Amygdala (tissue), 56 donors: ENCODE measurements at places on chromosomes 7 and 10.

- DNase-seq: no peak
These were observed 350.1 kb downstream of the ETV1 start for GRCh38 chr7:13639396-13639795.

- no peak for DNase-seq
These were observed 40.1 kb upstream of the RET start for GRCh38 chr10:43036481-43037428.

DNA sequence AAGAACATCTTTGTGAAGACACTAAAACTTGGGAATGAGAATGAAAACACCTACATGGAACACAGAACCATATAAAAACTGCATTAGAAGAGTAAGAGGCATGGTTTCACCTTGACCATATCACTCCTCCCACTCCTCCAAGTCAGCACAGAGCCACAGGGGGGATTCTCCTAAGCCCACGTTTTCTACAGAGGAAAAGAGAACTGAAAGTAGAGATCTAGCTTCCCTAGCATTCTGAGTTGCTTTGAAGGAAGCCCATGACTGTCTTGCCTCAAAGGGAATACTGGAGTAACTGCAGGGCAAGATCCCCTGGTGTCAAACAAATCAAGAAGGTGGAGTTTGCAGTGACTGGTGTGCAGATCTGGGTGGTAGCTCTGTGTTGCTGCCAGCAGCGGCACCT is 43.9 kb downstream of the HBP1 start:
- DNase-seq: no peak

GRCh38 chr7:33669251-33669670 is 236.1 kb upstream of the BMPER start:
- no peak for DNase-seq

DNA sequence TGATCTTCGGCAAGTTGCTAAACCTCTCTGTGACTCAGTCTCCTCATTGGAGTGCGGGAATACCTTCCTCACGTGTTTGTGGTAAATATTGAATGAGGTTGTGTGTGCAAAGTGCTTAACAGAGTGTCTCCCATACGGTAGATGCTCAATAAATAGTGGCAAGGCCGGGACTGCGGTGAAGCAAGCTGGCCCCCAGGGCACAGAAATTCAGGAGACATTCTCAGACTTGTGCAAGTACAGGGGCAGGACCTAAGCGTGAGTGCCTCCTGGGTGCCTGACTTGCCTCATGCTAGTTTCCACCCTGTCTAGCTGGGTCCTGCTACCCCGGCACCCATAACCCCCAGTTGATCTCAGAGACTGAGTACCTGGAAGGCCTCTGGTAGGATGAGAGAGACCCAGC is 97.8 kb downstream of the CDH23 start:
- no peak for DNase-seq

GRCh38 chr10:69629897-69630650 is at the start of gene FAM241B:
TSS of gene FAM241B (plus strand) at chr10:69630247. CDS start at chr10:69631744, 1,497 bp downstream.
- peak; percentile 43 for DNase-seq

GRCh38 chr7:91852263-91852741 is 28.2 kb downstream of the MTERF1 start:
- no peak for DNase-seq

GRCh38 chr7:151506901-151507382 is 12.8 kb downstream of the RHEB start:
- DNase-seq: no peak

GRCh38 chr10:11430421-11431215 is 180.8 kb downstream of the USP6NL start:
- DNase-seq: no peak

DNA sequence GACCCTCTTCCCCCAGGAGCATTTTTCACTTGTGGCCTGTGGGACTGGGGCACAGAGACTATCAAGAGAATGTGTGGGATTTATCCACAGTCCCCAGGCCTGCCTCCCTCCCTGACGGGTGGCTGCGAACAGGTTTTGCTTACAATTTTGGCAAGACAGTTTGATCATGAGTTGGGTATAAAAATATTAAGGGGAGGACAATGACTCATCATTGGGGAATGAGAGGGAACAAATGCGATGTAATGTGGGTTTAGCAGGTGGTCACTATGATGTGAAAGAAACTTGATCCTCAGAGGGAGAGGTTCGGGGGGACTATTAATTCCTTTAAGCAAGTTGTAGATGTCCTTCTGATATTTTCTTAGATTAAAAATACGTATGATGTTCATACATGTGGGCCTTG is 52.2 kb downstream of the EMX2 start:
- DNase-seq: no peak

DNA sequence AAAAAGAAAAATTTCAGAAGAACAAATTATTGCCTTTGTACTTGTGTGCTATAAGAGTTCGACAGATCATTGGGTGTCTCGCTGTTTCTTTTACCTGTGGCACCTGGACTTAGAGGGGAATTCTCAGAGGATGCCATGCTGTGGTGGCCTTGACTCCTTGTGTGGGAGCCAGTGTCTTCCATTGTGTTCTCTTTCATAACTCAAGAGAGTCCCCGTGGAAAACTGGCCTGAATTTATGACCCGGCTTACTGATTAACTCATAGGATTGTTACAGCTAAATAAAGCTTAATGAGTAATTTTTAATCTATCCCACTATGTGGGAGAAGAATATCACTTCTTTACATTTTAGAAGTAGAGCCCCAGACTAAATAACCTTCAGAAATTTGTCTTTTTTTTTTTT is 54.5 kb downstream of the UBE3C start:
- DNase-seq: no peak

DNA sequence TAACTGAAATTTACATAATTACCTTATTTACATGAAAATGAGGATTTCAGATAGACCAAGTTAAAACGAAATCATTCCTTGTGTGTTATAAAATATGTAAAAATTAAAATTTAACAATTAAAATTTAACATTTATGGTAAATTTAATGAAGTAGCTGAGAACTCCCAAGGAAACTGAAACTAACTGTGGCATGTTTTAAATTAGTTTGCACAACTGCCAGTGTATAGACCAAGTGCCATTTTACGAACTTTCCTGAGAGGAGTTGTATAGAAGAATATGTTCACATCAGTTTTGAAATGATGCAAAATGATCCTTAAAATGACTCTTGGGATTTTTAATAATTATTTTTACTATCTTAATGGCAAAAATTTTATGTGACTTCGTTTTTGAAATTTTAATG is 23.6 kb downstream of the PDLIM1 start:
- no peak for DNase-seq

GRCh38 chr10:59857921-59858320 is 48.4 kb downstream of the CCDC6 start:
- no peak for DNase-seq

GRCh38 chr7:103149808-103150180 is 895 bp upstream of the NAPEPLD start:
- no peak for DNase-seq

DNA sequence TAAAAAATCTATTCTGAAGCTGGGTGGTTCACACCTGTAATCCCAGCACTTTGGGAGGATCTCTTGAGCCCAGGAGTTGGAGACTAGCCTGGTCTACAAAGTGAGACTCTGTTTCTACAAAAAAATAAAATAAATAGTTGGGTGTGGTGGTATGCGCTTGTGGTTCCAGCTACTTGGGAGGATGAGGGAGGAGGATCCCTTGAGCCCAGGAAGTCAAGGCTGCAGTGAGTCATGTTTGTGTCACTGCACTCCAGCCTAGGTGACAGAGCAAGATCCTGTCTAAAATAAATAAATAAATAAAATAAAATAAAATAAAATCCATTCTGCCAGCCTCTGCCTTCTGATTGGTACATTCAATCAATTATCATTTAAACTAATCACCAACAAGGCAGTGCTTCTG is 17.5 kb downstream of the ZNF33A start:
- no peak for DNase-seq

DNA sequence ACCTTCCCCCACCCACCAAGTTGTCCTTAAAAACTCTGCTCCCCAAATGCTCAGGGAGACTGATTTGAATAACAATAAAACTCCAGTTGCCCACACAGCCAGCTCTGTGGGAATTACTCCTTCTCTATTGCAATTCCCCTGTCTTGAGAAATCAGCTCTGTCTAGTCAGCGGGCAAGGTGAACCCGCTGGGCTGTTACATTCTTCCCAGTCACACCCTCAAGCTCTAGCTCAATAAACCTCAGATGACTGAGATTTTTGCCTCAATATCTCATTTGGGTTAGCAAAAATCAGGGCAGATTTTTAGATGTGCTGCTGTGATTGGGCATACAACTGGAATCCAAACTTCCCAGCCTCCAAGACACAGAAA is 32.9 kb downstream of the SVOPL start:
- DNase-seq: no peak

DNA sequence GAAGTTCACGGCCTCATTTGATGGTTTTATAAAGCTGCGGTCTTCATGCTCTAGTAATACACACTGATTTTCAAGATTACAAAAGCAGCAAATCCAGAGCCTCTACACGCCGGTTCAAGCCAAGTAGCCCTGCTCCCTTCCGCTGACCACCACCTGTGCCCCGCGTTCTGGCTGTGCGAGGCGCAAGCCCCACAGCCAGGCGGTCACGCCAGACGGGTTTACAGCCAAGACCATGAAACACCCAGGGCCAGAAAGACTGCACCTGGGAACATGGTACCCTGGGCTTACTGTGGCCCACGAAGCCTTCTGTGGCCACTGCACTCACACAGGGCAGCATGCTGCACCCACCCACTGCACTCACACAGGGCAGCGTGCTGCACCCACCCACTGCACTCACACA is 33.6 kb downstream of the GPER1 start:
- DNase-seq: no peak
